NCI-H1436 (cell line): ENCODE measurements at places on chromosomes 4 and X.

DNA sequence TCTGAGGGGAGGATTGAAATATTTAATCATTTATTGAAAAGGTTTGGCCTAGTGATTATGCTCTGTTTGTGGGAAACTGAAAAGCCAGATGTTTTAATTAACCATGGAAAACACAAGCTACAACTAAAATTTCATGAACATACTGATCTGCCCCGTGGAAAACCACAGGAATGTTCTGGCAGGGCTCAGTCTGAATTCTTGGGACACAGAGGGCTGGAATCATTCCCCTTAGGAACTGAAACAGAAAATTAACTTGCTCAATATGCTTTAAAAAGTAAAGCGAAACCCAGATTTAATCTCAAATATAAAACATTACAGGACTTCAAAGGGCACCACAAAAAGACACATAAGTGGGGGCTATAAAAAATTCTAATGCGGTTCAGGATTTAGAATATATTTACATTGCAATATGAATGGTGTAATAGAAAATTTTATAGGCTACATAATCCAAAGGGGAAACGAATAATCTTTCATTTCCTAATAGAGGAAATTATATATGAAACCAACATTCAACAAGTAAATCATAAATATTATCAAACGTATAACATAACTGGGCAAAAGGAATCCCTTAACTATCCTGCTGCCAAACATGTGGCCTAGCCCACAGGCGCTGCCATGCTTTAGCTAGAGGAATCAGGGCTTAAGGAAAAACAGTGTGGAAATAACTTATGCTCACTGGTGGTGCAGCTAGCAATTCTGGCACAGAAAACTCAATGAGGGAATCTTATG lies 70.9 kb downstream of the APBB2 start:
- DNase-seq, result no peak

- no peak for DNase-seq
Observed at GRCh38 chr4:39278476-39278875, 87.7 kb downstream of the RFC1 start.

DNA sequence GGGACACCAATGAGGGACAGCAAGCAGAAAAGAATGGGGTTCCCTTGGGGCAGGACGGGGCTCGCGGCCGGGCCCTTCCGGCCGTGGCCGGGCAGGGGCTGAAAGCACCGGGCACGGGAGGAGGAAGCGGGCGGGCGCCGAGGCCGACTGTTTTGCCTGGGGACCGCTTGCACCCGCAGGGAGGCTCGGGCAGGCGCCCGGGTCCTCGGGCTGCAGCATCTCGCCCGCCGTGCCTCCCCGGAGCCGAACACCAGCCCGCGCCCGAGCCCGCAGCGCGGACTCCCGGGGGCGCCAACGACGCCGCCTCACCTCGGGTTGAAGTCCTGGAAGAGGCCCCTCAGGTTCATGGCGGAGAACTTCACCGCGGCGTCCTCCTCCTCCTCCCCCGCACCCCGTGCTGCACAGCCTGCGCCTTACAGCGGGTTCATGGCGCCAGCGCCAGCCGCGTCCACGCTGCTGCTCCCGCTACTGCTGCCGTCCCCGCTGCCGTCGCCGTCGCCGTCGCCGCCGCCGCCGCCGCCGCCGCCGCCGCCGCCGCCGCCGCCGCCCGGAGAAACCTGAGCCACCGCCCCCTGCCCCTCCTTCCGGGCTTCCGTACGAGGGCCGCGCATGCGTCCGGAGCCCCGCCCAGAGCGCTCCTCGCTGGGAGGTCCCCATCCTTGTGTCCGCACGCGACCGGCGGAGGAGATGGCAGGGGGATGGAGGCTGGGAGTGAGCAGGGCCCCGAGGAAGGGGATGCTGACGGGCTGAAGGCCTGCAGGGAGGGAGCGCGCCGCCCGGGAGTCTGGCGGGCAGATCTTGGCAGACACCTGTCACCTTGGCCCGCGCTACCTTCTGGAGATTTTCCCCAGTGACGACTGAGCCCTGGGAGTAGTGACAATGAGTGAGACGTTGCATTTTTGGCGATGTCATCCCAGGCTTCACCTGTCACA lies at the start of gene TMEM185A:
TMEM185A (minus strand) TSS at position 559 of the 932 bp plus-strand sequence; CDS start at position 347, 212 bp downstream.
- DNase-seq, result peak; percentile 77

DNA sequence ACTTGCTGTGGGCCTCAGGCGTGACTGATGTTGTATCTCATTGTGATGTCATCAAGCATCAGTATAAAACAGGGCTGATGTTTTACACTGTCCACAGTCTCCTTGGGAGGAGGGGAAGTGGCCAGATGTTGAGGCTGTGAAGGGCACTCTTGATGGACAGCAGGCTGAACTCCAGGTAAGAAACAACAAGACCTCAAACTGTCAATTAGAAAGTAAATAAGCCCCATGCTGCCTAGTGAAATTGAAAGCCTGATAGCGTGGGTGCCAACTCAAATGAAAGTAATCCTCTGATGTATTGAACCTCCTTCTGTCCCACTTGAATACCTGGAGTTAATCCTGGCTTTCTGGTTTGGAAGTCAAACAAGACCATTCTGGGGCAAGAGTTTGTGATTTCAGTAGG lies 19.7 kb downstream of the VSIG1 start:
- no peak for DNase-seq

DNA sequence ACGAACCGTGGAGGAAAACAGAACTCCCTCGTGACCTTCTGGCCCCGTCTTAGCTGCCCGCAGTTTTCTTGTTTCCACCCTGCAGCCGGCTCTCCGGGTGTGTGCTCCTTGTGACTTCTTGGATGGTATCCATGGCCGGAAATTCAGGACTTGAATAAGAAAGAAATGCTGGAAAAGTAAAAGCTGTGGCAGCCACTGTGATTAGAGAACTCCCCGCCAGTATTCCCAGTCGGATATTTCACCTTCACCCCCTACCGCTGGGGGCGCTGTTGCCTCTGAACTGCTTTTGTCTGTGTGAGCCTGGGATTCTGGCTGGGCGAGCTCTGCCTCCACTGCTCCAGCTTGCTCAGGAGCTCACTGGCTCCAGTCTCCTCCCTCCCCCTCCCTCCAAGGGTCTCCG lies 41.5 kb upstream of the CYP4V2 start:
- peak; percentile 40 for DNase-seq
